ENCODE measurements at places on chromosomes 1 and 21. TPM values are rescaled to one million over a fixed set of nuclear protein-coding genes. Genes with fewer than 3 reads are reported as not detected.

Gene KIF14
- total RNA-seq: 21.0 TPM

Gene FCER1A
- not detected for total RNA-seq

Gene S100A9
- not detected for total RNA-seq

DNA sequence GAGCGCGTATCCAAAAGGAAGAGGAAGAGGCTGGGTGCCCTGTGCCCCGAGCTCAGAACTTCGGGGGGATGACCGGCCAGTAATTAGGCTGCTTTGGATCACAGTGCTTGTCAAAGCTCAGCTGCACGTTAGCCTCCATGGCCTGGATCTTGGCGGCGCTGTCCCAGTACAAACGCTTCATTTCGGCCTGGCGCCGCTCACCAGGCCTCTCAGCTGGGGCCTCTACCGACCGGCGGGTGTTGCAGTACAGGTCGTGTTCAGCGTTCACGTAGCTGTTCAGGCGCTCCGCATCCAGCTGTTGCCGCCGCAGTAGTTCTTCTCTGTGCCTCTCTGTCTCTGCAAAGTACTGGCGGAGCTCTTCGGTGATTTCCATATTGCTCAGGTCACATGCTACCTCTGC lies 1.4 kb upstream of the ZNF326 start:
- no peak for DNase-seq

Gene AJAP1
- not detected for total RNA-seq

DNA sequence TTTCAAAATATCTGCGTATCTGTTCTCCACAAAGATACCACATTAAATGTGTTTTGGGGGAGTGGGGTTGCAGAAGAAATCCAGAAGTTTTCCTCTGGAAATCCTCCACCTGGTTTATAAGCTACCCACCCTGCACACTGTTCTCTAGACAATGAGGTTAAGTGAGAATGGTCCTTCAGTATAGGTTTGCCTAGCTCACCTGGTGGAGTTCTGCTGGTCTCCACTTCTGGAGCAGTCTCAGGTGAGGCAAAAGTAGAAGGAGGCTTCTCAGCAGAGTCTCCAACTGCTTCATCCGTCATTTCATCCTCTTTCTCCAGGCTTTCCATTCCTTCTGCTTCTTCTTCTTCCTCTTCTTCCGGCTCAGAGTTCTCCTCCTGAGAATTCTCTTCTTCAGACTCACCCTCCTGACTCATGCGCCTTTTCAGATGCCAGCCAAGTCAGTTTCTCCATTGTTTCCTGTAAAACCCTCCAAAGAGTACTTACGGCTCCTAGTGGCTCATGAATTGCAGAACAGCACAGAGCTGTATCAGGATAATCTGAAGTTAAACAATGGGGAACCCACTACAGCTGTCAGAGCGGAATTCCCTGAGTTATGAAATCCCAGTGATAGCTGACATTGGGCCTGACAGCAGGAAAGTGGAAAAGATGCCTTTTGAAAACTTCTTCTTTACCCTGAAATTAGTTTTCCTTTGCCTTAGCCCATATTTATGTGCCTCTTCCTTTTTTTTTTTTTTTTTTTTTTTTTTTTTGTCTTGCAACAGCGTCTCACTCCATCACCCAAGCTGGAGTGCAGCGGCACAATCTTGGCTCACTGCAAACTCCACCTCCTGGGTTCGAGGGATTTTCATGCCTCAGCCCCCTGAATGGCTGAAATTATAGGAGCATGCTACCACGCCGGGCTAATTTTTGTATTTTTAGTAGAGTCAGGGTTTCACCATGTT lies 38.5 kb downstream of the MSTO1 start:
- DNase-seq: peak; percentile 68

DNA sequence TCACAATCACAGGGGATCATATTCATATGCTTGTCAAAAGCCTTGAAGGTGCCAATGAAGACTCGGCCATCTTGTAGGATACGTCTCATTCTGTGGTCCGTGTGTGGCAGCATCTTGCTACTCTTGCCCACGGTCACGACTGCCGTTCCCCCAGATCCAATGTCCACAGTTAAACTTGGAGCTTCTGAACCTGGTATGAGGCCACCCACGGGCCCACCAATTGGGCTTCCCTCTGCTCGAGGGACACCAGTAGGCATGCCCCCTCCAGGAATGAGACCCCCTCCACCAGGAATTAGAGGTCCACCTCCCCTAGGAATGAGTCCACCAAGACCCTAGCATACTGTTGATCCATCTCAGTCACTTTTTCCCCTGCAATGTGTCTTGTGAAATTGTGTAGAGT lies 39.6 kb downstream of the MORN1 start:
- no peak for DNase-seq

DNA sequence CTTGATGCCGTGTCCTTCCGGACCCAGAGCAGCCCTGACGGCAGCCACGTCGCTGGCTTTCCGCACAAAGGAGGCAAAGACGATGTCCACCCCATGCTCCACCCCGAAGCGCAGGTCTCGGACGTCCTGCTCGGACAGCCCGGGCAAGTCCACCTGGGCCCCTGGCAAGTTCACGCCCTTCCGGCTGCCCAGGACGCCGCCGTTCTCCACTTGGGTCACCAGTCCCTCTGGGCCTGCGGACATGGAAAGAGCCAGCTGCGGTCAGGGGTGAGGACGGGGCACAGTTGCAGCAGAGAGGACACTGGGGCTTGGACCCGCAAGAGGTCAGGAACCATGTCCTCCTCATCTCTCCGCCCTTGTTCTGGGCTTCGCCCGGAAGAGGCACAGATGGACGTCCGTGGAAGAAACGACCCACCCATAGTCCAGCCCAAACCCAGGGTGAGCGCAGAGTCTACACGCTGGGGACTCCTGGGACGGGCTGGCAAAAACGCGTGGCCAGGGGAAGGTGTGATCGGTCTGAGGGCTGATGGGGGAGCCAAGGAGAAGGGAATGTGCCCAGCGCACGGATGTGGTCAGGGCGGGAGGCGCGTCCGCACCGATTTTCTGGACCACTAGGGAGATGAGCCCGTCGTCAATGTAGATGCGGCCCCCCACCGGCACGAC lies 6.6 kb downstream of the PKLR start:
- DNase-seq: no peak

DNA sequence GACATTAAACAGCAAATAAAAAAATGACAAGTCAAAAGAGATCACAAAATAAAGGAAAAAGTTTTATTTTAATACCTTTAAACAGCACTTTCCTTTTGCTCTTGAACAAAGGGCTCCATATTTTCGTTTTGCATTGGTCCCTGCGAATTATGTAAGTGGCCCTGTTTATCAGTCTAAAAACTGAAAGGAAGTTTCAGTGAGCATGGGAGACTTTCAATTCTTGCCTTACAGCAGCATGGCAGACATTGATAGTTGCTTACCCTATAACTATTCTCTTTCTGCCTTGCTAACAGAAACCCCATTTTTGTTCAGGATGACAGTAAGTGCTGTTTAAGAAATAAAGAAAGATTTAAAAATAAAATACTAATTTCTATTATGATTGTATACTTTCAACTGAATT lies 5.2 kb upstream of the SH3GLB1 start:
- no peak for DNase-seq

DNA sequence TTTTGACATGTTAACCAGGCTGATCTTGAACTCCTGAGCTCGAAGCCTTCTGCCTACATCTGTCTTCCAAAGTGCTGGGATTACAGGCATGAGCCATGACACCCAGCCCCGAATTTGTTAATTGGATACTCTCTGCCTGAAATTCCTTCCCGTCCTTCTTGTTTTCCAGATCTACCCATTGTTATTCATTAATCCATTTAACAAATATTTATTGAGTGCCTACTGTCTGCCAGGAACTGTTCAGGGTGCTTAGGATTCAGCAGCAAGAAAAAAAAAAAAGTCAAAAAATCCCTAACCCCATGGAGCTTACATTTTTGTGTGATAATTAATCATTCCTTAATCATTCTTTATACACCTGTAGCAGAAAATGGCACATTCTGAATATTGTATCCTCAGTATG lies 206.8 kb upstream of the FOXD3 start:
- no peak for DNase-seq

GRCh38 chr1:217660353-217661062 lies 29.4 kb downstream of the SPATA17 start:
- no peak for DNase-seq

Gene CAPN9
- not detected for total RNA-seq
